Esophagus mucosa (tissue), 1 donor: ENCODE measurements at places on chromosomes 12 and 14.

DNA sequence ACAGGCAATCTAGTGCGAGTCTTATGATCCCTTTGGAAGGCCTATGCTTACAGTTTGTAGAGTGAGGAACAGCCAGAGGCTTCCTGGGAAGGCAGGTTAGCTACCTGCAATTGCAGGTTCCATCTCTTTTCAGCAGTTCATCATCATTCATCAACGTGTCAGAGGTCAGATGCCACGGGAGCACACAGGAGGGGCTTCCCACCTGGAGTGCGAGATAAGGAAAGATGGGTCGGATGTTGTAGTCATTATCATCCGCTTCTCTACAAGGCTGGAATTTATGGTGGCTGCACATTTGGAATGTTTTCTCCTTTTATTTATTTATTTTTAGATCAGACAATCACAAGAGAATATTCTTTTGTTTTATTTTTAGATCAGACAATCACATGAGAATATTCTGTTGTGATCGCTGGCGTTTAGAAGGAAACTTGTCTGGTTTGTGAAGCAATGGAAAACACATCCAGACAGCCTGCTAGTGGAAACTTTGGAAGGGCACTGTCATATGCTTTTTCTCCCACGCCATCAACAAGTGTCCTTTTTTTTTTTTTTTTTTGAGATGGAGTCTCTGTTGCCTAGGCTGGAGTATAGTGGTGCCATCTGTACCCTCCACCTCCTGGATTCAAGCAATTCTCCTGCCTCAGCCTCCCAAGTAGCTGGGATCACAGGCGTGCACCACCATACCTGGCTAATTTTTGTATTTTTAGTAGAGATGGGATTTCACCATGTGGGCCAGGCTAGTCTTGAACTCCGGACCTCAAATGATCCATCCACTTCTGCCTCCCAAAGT lies 1.9 kb upstream of the BICD1 start:
- no peak for ATAC-seq

DNA sequence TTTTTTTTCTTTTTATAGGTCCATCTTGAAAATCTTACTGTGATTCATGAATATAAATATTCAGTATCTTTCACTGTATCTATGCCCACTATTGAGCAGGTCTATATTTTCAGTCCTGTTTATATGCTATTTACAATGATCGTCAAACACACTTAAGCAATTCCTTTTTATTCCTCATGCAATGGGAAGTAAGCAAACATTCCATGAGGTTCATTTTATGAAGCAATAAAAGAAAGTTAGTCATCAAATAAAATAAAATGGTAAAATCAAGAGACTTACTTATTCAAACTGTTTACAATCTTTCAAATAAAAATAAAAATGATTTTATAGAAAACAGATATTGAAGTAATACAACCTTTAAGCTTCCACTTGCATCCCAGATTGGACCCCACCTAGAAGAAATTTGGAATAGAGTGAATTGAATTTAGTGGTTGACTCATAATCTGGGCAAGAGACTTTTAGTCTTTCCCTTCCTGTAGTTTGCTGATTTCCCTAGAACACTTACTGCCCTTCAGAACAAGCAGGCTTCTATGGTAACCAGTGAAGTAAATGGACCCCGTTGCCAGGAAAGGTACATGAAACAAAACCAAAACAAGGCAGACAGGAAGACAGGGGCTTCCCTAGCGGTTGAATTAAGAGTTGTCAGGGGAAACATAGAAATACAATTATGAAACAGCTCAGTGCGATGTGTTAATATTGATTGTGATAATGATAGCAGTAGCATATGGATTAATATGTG lies 241.0 kb upstream of the ATP2B1 start:
- ATAC-seq, result peak; percentile 25

DNA sequence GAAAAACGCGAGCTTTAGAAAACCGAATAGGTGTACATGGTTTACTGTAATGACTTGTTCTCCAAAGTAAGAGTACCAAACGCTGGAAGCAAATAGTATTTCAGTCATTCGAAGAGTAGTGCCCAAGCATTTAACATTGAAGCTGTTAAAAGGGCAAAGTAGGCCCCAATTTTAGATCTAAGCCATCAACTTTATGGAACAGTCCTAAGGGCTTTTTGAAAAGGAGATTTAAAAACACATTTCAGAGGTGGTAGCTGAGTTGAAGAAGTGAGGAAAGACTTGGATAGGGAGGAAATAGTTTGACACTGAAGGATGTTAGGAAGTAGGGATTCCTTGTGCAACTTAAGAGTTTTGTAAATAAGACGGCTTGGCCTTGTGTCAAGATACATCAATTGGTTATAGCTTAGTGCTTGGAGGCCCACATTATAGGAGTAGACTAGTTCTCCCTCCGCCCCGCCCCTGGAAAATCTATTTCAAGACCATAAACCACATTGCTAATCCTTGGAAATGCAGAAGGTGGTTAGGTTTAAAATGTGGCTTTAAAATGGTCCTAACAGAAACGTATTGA lies 783 bp upstream of the TUBA1B start:
- no peak for ATAC-seq

DNA sequence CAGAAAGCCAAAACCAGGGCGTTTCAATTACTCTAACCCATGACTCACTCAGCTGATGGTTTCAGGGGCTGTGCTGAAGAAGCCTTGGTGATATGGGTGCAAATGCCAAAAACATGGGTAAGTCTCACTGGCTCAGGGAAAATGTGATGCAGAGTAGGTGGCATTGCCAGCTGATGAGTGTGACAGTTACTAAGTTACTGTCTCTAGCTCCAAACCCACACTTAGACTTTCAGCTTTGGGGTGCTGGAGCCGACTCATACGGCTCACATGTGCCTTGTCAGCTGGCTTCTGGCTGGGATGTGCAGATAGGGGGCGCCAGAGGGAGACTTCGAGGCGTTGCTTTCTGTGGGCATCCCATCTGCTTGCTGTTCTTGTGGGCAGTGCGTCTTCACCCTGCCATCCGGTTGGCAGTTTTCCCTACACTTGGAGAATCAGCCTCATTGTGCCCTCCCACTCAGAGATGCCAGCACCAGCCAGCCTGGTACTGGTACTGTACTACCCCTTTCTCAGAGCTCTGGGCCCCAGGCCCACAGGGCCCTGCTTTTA lies 11.1 kb upstream of the KRT7 start:
- ATAC-seq, result peak; percentile 72

- no peak for ATAC-seq
Measured at GRCh38 chr14:83988275-83988674, 1541.7 kb upstream of the FLRT2 start.

DNA sequence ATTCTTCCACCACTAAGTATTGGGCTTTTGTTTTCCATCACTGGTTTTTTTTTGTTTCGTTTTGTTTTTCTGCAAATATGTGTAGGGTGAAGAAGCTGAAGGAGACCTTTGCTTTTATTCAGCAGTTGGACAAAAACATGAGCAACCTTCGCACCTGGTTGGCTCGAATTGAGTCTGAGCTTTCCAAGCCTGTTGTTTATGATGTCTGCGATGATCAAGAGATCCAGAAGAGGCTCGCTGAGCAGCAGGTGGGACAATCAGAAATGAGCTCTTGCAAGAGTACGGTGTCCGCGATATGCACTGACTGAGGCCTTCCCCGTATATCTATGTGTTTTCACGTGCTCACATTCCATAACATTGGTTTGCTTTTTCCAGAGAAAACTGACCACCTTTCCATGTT lies 91.5 kb downstream of the ESR2 start:
- ATAC-seq, result no peak

DNA sequence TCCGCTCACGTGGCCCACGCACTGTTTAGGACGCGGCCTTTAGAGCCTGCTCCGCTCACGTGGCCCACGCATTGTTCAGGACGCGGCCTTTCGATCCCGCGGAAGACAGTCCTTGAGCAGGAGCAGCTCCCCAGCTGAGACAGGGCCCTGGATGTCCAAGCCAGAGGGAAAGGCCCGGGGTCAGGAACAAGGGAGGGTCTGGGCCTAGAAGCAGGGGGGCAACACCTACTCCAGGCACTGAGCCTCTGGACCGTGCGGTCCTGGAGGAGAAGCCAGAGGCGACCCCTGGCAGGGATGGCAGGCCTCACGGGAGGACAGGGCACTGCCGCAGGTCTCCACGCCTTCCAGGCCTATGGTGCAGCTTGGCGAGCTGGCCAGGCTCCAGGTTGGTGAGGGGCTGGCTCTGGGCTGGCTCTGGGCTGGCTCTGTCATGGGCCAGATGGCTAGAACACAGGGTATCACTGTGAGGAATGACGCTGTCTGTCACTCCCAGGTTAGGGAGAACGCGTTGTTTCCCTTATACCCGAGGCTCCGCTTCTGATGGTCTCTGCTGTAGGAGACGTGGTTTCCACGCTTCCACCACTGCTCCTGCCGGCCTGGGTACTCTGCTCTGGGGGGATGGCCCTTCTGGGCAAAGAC lies 341.7 kb downstream of the TMEM121 start:
- no peak for ATAC-seq
